ENCODE measurements at places on chromosomes 6 and 20. TPM values are rescaled to one million over a fixed set of nuclear protein-coding genes. Genes with fewer than 3 reads are reported as not detected.

The AVP gene
- 4.6 TPM for total RNA-seq

The HLA-DOA gene
- 4.6 TPM for total RNA-seq

The PI3 gene
- not detected for total RNA-seq

The PLEKHG1 gene
- 12.4 TPM for total RNA-seq

All from subcutaneous adipose tissue (tissue), 4 donors.